ENCODE measurements at places on chromosomes 12 and 14. TPM values are rescaled to one million over a fixed set of nuclear protein-coding genes. Genes with fewer than 3 reads are reported as not detected.

ANHX gene
- not detected for total RNA-seq

ZFC3H1 gene
- 8.3 TPM for total RNA-seq

MGP gene
- total RNA-seq: not detected

PTPRO gene
- 0.08 TPM for total RNA-seq

KLC1 gene
- 152 TPM for total RNA-seq

GPR132 gene
- not detected for total RNA-seq

COCH gene
- total RNA-seq: 0.23 TPM

HOXC10 gene
- 11.4 TPM for total RNA-seq

APOF gene
- total RNA-seq: not detected

OTX2 gene
- total RNA-seq: not detected

ZNF385A gene
- total RNA-seq: 37.4 TPM

SAMD15 gene
- total RNA-seq: 0.19 TPM

GMFB gene
- total RNA-seq: 56.4 TPM

RASSF8 gene
- 10.3 TPM for total RNA-seq

CACNA1C gene
- not detected for total RNA-seq
